ENCODE measurements at places on chromosomes 13 and 19.
A peak's percentile ranks its signal among the peaks of the same experiment; 100 is the strongest.

GRCh38 chr13:46479283-46479682, 73.7 kb upstream of the LRCH1 start:
- no peak for DNase-seq

DNA sequence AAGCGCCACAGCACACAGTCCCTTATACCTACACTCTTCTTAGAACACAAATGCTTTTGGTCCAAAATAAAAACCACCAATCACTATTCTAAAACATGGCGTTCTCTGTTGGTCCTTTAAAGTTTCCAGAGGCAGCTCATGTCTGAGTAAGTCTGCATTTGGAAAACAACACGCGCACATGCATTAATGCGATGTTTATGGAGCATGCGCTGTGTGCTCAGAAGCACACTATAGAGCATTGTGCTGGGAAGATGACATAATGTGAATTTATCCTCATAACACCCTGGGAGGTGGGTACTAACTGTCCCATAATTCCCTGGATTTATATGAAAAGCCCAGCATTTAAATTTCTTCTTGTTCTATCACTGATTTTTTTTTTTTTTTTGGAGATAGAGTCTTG, 10.7 kb downstream of the ZNF682 start:
- no peak for DNase-seq

DNA sequence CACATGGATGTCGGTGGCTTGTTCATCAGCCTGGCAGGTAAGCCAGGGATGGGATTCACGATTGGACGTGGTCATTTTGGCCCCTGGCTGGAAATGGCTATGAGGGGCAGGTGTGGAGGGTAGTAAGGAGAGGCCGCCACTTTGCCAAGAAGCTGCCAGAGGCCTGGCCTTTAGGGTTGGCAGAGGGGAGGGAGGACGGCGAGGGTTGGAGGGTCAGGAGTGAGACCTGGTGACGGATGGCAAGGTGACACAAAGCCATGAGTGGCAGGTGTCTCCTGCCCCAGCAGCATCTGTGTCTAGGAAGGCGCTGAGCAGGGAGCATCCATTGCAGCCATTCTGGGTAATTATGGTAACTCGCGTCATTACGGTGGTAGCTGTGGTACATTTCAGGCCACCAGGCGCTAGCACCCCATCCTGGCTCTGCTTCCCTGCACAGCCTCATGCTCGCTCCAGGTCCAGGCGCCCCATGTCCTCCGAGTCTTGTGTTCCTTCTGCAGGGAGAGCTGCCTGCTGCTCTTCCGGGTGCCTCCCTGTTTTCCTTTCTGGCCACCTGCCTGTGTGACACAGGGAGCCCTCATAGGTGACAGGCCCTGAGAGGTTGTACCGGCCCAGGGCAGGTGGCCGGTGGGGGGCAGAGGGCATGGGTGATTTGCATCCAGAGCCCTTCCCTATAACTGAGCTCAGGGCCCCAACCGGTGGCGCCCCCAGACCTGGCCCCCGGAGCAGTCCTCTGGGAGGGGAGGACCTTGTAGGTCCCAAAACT, 4.2 kb downstream of the SSBP4 start:
- no peak for DNase-seq

- DNase-seq: peak; percentile 87
Observed at GRCh38 chr19:45641274-45642105, 2.3 kb upstream of the EML2 start.

GRCh38 chr13:79311386-79311785, 94.7 kb downstream of the RBM26 start:
- no peak for DNase-seq

- DNase-seq: no peak
Observed at GRCh38 chr13:32423592-32423991, 4.3 kb downstream of the N4BP2L1 start.

DNA sequence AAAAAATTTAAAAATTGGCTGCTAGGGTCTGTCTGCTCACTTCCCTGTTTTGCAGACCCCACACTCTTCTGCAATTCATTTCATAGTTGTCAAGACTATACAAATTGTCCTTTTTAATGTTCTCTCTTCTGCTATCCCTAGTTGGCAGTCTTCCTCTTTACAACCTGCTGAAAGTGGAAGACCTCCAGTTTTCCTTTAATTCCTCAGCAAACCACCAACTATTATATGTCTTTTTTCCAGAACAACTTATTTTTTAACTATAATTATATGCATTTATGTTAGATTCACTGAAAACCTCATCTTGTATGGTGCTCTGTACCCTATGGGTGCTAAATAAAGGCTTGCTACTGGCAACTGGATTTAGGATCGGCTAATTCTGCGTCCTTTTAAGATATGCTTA, 1.1 kb upstream of the PHF11 start:
- no peak for DNase-seq

- DNase-seq: no peak
Observed at GRCh38 chr13:41056194-41056593, 5.1 kb upstream of the WBP4 start.

GRCh38 chr13:92804926-92805325, 421.7 kb upstream of the GPC6 start:
- DNase-seq: no peak

All from inflammatory macrophage (primary cell).